ENCODE measurements at places on chromosomes 12 and 14. TPM values are rescaled to one million over a fixed set of nuclear protein-coding genes. Genes with fewer than 3 reads are reported as not detected.

- no peaks in the 10 kb centered on the region for H3K36me3 ChIP-seq
- H3K27ac ChIP-seq, result no peak overlapping the region
- H3K27me3 ChIP-seq, result no peaks in the 10 kb centered on the region
- DNase-seq, result no peak
- H3K4me3 ChIP-seq, result no peak overlapping the region
These were observed 14.4 kb upstream of the ITPR2 start for GRCh38 chr12:26847431-26847830.

DNA sequence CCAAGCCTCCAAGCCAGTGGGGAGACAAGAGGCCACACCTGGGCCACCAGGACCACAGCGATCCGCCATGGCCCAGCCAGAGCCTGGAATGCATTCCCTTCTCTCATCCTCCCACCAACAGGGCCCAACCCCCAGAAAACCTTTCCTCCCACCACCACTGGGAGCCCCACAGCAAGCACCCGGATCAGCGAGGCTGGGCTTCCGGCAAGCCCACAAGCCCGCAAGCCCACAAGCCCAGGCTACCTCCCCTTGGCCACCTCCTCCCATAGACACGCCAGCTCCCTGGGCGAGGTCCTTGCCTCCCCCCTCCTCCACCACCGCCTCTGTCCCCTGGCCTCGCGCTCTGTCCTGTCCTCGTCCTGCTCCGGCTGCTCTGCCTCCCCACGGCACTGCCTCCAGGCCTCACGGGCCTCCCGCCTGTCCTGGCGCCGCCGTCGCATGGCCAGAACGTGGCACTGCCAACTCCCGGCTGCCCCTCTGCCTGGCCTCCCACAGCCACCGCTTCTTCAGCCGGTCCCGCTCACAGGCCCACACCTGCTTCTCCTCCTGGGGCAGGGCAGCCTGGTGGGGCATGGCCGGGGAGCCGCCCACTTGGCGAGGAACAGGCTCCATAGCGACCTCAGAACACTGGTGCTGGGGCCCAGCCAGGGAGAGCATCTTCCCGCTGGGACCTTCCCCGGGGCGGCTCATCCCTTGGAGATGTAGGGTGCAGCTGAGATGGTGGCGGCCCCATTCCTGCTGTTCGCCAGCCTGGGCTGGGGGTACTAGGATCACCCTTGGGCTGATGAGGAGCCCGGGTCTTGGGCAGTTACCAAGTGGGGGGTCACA is 5.6 kb downstream of the CDK2AP1 start:
- H3K4me1 ChIP-seq, result peaks cover 28% of the 10 kb centered on the region
- H3K36me3 ChIP-seq, result no peaks in the 10 kb centered on the region

The ADAM20 gene
- total RNA-seq, result 0.38 TPM

GRCh38 chr14:102805371-102805891 is 28.2 kb downstream of the TRAF3 start:
- H3K27me3 ChIP-seq, result no peaks in the 10 kb centered on the region
- H3K27ac ChIP-seq, result peak overlapping the region; percentile 58
- no peak for DNase-seq
- peaks cover 32% of the 10 kb centered on the region for H3K4me1 ChIP-seq

DNA sequence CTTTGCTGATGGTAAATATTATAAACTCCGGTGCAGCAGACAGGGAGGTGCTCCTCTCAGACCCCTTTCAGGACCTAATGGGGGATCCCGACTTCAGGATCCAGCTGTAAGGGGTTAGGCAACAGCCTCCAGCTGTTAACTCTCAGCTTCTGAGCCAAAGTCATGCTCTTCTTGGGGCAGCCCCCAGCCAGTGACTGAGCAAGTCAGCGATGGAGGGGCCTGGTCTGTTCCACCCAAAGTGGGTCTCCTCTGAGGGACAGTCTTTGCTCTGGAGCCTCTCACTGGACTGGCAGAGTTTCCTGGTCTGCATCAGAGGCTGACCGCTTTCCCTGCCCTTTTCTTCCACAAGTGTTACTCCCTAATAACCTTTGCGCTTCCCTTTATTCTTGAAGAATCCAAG is 184.2 kb upstream of the DIO3 start:
- no peaks in the 10 kb centered on the region for H3K36me3 ChIP-seq
- H3K4me1 ChIP-seq, result no peaks in the 10 kb centered on the region
- no peak for DNase-seq
- no peaks in the 10 kb centered on the region for H3K27me3 ChIP-seq
- H3K27ac ChIP-seq, result no peak overlapping the region

The FSCB gene
- not detected for total RNA-seq

DNA sequence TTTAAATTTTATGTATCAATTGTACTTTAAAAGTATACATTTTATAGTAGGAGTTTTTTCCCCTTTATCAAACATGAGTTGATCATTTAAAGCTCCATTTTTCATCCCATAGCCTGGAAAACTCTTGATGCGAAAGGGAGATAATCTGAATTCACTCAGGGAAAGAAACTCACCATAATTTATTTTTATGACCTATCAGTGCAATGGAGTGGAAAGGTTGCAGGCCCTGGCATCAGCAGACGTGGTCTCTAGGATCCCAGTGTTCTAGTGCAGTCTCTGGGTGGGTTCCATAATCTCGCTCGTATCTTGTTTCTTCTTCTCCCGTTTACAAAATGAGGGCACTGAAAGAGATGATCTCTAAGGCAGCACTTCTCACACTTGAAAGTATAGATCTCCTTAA is 85.0 kb downstream of the PTGER2 start:
- peaks cover 6% of the 10 kb centered on the region for H3K4me1 ChIP-seq
- peaks cover 2% of the 10 kb centered on the region for H3K27me3 ChIP-seq
- no peak overlapping the region for H3K4me3 ChIP-seq
- H3K36me3 ChIP-seq, result no peaks in the 10 kb centered on the region

The CATSPERB gene
- total RNA-seq, result 4.2 TPM

The GALC gene
- 50.3 TPM for total RNA-seq

The ARHGDIB gene
- 929 TPM for total RNA-seq

GRCh38 chr12:51589060-51589459 is 2.0 kb upstream of the SCN8A start:
- H3K27me3 ChIP-seq, result peaks cover 12% of the 10 kb centered on the region
- H3K27ac ChIP-seq, result no peak overlapping the region
- DNase-seq, result no peak

The STAC3 gene
- 2.4 TPM for total RNA-seq

The PROX2 gene
- 7.1 TPM for total RNA-seq

DNA sequence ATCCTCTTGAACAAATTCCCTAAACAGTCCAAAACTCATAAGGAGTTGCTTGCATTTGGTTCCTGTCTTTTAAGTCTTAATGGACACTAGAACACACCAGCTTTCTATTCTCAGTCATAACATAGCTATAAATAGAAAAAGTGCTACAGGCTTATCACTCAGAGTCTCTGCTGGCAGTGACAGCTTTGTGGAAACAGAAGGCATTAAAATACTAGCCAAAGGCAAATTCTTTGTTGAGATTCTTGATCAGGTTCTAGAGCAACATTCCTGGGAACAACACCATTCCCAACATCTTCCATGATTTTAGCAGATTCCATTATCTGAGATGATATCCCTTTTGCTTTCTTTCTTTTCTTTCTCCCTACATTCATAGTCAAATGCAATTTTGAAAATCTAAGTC is 207.7 kb upstream of the PLEKHG7 start:
- H3K4me3 ChIP-seq, result no peak overlapping the region
- H3K36me3 ChIP-seq, result no peaks in the 10 kb centered on the region
- no peak for DNase-seq
- no peaks in the 10 kb centered on the region for H3K27me3 ChIP-seq
- no peaks in the 10 kb centered on the region for H3K4me1 ChIP-seq

GRCh38 chr14:99322731-99323599 is 51.0 kb upstream of the BCL11B start:
- DNase-seq, result no peak
- H3K4me1 ChIP-seq, result peaks cover 38% of the 10 kb centered on the region
- H3K4me3 ChIP-seq, result no peak overlapping the region
- no peak overlapping the region for H3K27ac ChIP-seq

The C12orf56 gene
- not detected for total RNA-seq

DNA sequence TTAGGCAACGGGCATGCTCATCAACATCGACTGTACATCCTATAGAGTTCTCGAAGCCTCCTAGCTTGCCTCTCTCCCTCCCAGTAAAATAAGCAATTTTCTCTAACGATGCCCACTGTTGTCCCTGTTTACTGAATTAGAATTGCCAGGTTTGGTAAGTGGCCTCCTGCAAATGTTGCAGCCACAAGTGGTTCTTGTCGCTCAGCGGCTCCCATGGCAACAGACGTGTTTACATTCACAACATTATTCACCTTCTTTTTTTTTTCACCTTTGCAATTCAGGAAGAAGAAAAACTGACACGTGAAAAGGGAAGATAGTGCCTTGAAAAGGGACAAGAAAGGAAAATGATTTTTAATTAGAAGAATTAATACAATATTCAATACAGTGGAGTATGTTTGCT is 100.9 kb upstream of the PKP2 start:
- no peak overlapping the region for H3K4me3 ChIP-seq
- no peaks in the 10 kb centered on the region for H3K27me3 ChIP-seq
- no peaks in the 10 kb centered on the region for H3K4me1 ChIP-seq
- H3K36me3 ChIP-seq, result no peaks in the 10 kb centered on the region
- DNase-seq, result no peak
- no peak overlapping the region for H3K27ac ChIP-seq

The LGR5 gene
- not detected for total RNA-seq

GRCh38 chr14:45251912-45252311 is 1.1 kb downstream of the MIS18BP1 start:
- peak overlapping the region; percentile 91 for H3K27ac ChIP-seq
- H3K4me3 ChIP-seq, result peak overlapping the region; percentile 92
- H3K4me1 ChIP-seq, result peaks cover 27% of the 10 kb centered on the region
- H3K27me3 ChIP-seq, result no peaks in the 10 kb centered on the region
- no peaks in the 10 kb centered on the region for H3K36me3 ChIP-seq

The MSI1 gene
- total RNA-seq, result not detected

GRCh38 chr14:59566725-59567124 is 9.9 kb downstream of the CCDC175 start:
- no peak overlapping the region for H3K4me3 ChIP-seq
- H3K27ac ChIP-seq, result no peak overlapping the region
- H3K27me3 ChIP-seq, result no peaks in the 10 kb centered on the region
- no peak for DNase-seq

GRCh38 chr14:96698960-96699539 is 98.1 kb upstream of the VRK1 start:
- DNase-seq, result peak; percentile 29
- H3K27me3 ChIP-seq, result no peaks in the 10 kb centered on the region
- no peak overlapping the region for H3K4me3 ChIP-seq
- no peak overlapping the region for H3K27ac ChIP-seq
- H3K4me1 ChIP-seq, result no peaks in the 10 kb centered on the region

The NID2 gene
- 0.80 TPM for total RNA-seq

GRCh38 chr14:24430143-24430681 is 458 bp downstream of the KHNYN start:
- H3K4me1 ChIP-seq, result peaks cover 36% of the 10 kb centered on the region
- peaks cover 25% of the 10 kb centered on the region for H3K36me3 ChIP-seq
- H3K27me3 ChIP-seq, result no peaks in the 10 kb centered on the region
- H3K27ac ChIP-seq, result peak overlapping the region; percentile 99
- peak; percentile 75 for DNase-seq

- peaks cover 12% of the 10 kb centered on the region for H3K4me1 ChIP-seq
- peaks cover 4% of the 10 kb centered on the region for H3K36me3 ChIP-seq
- no peaks in the 10 kb centered on the region for H3K27me3 ChIP-seq
- no peak overlapping the region for H3K4me3 ChIP-seq
- DNase-seq, result no peak
These were observed 3.2 kb downstream of the SLC38A6 start for GRCh38 chr14:60984196-60984595.

GRCh38 chr12:57134949-57135348 is 6.7 kb downstream of the LRP1 start:
- no peak overlapping the region for H3K27ac ChIP-seq
- no peak overlapping the region for H3K4me3 ChIP-seq
- H3K4me1 ChIP-seq, result no peaks in the 10 kb centered on the region
- no peaks in the 10 kb centered on the region for H3K36me3 ChIP-seq

The PRH2 gene
- not detected for total RNA-seq

GRCh38 chr14:68775614-68776126 is 17.2 kb downstream of the ZFP36L1 start:
- no peaks in the 10 kb centered on the region for H3K27me3 ChIP-seq
- no peak overlapping the region for H3K4me3 ChIP-seq
- H3K27ac ChIP-seq, result no peak overlapping the region
- no peak for DNase-seq

DNA sequence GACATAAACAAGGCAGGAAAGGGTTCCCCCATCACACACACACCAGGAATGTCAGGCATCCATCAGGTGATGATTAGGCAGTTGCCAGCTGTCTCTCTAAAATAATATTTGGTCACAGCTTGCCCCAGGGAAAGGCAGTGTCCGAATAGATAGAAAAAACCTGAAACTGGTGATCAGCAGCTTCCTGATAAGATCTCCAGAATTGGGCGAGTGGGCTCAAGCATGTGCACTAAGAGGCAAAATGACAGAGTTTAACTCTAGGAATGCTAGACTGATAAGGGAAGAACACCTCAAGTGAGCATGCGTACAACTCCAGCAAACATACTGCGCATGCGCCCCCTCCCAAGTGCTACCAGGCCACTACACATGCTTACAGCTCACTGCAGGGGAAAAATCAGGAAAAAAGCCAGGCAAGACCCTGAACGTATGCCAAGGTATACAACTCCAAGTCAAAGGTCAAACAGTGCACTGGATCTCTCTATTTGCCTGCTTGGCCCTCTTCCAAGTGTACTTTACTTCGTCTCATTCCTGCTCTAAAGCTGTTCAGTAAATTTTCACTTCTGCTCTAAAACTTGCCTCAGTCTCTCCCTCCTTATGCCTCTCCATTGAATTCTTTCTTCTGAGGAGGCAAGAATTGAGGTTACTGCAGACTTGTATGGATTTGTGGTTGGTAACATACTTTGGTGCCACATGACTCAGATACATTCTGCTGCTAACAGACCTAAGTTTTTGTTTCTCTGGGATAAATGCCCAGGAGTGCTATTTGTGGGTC is 73.5 kb upstream of the VASH1 start:
- H3K4me1 ChIP-seq, result no peaks in the 10 kb centered on the region
- H3K36me3 ChIP-seq, result no peaks in the 10 kb centered on the region
- no peak overlapping the region for H3K4me3 ChIP-seq
- no peak overlapping the region for H3K27ac ChIP-seq
- no peak for DNase-seq
- peaks cover 4% of the 10 kb centered on the region for H3K27me3 ChIP-seq

DNA sequence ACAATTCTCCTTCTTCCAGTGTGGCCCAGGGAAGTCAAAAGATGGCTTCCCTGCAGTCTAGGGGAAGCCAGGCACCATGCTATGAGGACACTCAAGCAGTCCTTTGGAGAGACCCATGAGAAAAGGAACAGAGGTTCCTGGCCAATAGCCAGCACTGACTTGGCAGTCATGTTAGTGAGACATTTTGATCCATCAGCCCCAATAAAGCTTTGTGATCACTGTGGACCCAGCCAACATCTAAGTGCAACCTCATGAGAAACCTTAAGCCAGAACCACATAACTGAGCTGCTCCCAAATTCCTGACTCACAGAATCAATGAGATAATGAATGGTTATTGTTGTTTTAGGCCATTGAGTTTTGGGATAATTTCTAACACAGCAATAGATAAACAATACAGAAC is 51.0 kb upstream of the NAP1L1 start:
- DNase-seq, result no peak
- H3K4me3 ChIP-seq, result no peak overlapping the region
- H3K4me1 ChIP-seq, result no peaks in the 10 kb centered on the region
- H3K27me3 ChIP-seq, result no peaks in the 10 kb centered on the region
- no peaks in the 10 kb centered on the region for H3K36me3 ChIP-seq
- no peak overlapping the region for H3K27ac ChIP-seq

- no peak overlapping the region for H3K27ac ChIP-seq
- H3K36me3 ChIP-seq, result no peaks in the 10 kb centered on the region
- H3K27me3 ChIP-seq, result peaks cover 13% of the 10 kb centered on the region
- no peak for DNase-seq
These were observed 58.2 kb downstream of the DHRS2 start for GRCh38 chr14:23694085-23694948.

GRCh38 chr12:127125607-127126259 is 1141.2 kb upstream of the TMEM132C start:
- H3K27ac ChIP-seq, result no peak overlapping the region
- no peaks in the 10 kb centered on the region for H3K36me3 ChIP-seq
- DNase-seq, result no peak
- H3K4me3 ChIP-seq, result no peak overlapping the region

The SLC25A21 gene
- total RNA-seq, result not detected
